ENCODE measurements at places on chromosomes 3 and 15.

DNA sequence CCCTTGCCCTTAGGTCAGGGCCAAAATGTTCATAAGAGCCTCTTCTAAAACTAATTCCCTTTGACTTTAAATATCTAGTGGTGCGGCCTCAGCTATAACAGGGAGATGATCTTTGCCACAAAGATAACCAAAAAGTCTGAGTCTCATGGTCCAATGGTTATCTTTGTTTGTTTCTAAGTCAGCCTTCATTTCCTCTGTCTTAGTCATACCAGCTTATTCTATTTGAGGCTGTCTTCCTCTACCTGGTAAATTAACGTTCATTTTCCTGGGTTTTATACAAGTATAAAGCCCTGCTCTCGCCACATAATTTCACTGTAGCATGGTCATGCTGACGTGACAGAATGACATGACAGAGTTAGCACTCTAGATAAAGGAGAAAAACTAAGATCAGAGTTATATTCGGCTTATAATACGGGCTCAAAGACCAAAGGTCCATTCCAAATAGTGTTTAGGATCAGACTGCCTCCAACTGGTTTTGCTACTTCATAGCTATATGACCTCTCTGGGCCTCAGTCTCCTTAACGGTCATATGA, 18.4 kb downstream of the ZNF860 start:
- DNase-seq, result no peak

DNA sequence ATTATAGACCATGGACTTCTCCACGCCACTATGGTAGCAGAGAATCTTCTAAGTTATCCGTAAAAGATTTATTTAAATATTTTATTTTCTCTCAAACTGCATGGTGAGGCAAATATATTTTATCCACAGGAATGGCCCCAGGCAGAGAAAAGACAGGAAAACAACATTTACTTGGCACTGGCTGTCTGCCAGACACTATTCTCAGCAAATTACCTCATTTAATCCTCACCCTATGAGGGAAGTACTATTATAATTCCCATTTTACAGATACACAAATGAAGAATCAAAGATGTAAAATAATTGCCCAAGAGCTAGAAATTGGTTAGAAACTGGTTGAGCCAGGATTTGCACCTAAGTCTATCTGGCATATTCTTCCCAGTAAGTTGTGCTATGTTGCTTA, 361.4 kb upstream of the IL12A start:
- no peak for DNase-seq

DNA sequence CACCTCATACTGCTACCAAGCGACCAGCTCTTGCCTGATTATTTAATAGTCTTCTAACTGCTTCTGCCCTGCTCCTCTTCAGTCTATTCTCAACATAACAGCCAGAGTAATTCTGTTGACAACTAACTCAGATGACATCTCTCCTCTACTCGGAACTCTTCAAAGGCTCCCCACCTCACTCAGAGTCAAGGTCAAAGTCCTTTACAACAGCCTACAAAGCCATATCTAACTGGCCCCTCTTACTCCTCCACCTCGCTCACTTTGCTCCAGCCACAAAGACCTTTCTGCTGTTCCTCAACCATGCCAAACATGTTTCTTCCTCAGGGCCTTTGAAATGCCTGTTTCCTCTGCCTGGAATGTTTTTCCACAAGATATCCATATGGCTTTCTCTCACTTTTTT, 43.6 kb downstream of the PIK3R4 start:
- no peak for DNase-seq

DNA sequence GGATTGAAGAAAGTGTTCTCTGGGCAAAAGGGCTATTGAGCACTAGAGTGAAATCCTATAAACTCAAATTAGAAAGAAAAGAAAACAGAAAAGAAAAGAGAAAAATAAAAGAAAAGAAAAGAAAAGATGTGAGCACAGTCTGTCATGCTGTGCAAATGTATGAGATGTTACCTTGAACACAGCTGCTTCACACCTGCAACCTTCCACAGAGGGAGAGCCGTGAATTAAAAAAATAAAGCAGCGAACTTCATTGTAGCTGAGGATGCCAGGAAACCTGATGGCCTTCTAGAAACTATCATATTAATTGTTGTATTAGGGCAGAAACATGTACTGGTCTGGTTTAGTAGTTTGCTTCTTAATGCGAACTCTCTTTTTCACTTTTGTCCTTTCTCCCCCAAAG, 88.0 kb upstream of the SATB1 start:
- no peak for DNase-seq

- DNase-seq, result no peak
Observed at GRCh38 chr3:47909607-47910006, 106.6 kb downstream of the MAP4 start.

DNA sequence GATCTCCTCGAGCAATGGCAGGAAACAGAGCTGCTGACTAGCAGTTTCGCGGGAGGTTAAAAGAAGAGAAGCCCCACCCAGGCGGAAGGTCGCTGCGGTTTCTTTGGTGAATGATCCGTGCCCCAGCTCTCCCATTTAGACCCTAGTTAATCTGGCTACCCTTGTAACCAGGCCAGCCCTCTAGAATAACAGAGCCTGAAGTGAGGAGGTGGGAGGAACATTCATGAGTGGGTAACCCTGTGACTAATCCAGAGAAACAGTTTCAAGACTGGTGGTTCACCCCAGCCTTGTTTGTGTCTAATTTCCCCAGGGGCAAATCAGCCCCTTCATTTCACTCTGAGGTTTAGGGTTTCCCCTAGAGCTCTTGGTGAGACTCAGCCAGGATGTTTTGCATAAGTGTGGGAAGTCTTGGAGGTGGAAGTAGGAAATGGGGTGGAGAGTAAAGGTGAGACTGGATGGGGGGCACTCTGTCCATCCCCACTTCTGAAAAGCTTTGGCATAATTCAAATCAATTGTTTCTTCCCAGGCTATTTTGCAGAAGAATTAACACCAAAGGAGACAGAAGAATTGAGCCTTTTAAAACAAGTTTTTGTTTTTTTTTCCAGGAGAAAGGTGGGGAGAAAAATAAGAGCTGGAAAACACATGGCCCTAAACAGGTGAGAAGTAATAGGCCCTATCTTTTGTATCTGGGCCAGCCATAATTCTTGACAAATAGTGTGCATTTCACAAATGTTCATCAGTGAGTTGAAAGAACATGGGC, 303.1 kb downstream of the RPLP1 start:
- DNase-seq, result peak; percentile 49

- no peak for DNase-seq
Observed at GRCh38 chr3:194348354-194348753, 2.8 kb downstream of the CPN2 start.

DNA sequence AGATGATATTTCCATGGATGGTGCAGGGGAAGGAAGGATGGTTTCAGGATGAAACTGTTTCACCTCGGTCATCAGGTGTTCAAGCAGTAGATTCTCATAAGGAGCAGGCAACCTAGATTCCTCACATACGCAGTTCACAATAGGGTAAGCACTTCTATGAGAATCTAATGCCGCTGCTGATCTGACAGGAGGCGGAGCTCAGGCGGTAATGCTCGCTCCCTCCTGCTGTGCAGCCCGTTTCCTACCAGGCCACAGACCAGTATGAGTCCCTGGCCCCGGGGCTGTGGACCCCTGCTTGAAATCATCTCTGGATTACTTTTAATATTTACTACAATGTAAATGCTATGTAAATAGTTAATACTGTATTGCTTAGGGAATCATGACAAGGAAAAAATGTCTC, 241.8 kb downstream of the ROBO2 start:
- DNase-seq, result no peak

DNA sequence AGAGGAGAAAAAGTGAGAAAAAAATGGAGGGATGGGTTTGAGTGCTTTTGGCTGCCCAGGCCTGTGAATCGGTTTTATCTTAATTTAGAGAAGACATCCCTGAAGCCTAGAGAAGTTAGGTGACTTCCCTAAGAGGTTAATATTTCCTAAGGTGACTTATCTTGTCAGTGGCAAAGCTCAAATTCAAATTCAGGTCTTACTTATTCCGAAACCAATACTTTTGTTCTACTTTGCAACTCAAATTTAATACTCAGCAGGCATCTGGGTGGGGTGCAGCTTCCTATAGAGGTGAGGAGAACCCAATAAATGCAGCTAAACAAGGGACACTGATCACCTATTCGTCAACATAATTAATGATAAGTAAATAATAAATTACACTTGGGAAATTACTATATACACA, 54.9 kb upstream of the MYRIP start:
- no peak for DNase-seq

DNA sequence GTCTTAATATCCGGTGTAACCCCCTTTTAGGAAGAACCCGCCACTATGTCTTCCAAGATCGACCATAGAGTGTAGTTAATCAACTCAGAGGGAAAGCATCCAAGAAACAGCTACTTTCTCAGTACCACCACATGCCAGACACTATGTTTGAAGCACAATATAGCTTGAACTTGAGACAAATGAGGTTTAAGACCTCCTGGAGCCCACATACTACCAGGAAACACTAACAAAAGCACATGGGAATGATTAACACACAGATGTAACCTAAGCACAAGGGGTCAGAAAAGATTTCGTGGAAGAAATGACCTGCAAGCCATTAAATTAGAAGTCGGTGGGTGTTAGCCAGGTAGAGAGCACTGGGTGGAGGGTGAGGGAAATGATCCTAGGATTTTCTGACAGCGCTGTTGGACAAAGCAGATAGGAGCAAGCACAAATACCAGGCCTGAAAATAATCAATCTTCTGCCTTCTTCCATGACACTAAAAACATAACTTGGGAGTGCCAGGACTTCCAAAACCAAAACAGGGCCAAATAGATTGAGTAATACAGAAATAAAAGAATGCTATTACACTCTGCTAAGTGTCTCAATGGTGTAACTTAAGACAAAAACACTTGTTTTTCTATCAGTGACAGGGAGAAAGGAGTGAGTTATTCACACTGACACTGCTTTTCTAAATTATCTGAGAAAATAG, 213.7 kb downstream of the FOXP1 start:
- DNase-seq, result no peak

GRCh38 chr3:100802126-100802525, 92.8 kb downstream of the TFG start:
- no peak for DNase-seq

DNA sequence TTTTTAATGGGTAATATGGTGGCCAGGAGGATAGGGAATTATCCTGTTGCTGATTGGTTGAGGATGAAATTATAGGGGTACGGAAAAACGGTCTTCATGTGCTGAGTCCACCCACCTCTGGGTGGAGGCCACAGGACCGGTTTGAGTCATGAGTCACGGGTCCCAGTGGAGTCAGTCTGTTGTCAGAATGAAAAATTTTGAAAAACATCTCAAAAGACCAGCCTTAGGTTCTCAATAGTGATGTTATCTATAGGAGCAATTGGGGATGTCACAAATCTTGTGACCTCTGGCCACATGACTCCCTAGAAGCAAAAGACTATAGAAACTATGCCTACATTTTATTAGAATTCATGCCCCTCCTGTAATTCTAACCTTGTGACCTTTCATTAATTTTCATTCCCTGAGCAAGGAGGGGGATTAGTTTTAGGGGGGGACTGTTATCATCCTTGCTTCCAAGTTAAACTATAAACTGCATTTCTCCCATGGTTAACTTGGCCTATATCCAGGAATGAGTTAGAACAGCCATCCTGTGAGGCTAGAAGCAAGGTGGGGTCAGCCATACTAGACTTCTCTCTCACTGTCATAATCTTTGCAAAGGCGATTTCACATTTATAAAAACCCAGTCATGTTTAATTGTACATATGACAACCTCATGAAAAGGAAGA, 101.2 kb downstream of the TCF12 start:
- DNase-seq, result no peak

DNA sequence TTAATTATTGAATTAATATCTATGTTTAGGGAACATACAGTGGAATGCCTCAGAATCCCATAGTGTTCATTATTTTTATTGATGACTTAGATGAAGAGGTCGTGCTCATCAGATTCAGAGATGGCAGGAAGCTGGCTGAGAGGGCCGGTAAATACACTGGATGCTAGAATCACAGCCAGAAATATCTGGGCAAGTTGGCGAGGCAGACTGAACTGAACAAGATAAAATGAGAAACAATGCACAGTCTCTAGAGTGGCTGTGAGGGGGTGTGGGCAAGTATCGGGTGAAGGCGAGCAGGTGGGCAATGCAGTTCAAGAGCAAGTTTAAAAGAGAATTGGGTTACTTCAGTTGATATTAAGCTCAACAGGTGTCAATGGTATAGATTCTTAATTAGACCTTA, 5.9 kb downstream of the DGKG start:
- DNase-seq, result no peak

GRCh38 chr15:30055604-30056003, 27.2 kb upstream of the GOLGA8J start:
- no peak for DNase-seq

DNA sequence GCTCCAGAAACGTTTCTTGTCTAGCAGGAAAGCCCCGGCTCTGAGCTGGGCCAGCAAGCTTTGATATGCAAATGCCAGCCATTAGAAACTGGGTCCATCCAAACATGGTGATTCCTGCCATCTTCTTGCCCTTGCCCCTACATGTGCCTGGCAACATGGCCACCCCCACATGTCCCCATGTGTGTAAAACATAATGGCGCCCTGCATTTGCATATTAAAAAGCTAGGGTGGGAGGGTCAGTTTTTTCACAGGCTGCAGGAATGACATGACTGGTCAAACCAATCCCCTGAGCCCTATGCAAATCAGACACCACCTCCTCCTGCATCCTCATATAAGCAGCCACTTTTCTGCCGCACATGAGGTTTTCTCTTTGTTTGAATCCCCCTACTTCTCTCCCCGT, 21.2 kb downstream of the GPR156 start:
- DNase-seq, result no peak

All from activated CD4-positive, alpha-beta T cell treated with anti-CD3 and anti-CD28 coated beads for 1 hour (primary cell).